Activated CD4-positive, alpha-beta T cell treated with anti-CD3 and anti-CD28 coated beads, Interleukin-10, Interleukin-2, amounts not matched to agents 100 ng/mL and 50 ng/mL, durations not matched to agents 16 hours and 8 hours (primary cell): ENCODE measurements at places on chromosomes 1 and 21.

GRCh38 chr21:41709965-41710822, 56.7 kb downstream of the RIPK4 start:
- no peak for DNase-seq

DNA sequence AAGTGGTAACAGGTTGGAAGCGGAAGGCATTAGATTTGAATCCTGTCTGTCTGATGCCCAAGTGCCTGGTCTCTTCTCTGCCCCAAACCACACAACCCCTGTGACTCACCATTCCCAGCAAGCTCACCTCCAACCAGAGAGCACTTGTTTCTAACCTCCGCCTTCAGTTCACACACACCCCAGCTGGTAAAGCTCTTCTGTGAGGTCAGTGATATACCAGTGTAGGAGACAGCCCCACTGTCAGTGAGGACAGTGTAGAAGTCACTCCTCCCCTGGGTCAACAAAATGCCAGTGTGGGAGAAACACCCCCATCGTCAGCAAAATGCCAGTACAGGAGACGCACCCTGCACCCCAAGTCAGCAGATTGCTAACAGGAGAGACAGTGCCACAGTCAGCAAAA, 2.6 kb downstream of the RIMS3 start:
- peak; percentile 62 for DNase-seq

DNA sequence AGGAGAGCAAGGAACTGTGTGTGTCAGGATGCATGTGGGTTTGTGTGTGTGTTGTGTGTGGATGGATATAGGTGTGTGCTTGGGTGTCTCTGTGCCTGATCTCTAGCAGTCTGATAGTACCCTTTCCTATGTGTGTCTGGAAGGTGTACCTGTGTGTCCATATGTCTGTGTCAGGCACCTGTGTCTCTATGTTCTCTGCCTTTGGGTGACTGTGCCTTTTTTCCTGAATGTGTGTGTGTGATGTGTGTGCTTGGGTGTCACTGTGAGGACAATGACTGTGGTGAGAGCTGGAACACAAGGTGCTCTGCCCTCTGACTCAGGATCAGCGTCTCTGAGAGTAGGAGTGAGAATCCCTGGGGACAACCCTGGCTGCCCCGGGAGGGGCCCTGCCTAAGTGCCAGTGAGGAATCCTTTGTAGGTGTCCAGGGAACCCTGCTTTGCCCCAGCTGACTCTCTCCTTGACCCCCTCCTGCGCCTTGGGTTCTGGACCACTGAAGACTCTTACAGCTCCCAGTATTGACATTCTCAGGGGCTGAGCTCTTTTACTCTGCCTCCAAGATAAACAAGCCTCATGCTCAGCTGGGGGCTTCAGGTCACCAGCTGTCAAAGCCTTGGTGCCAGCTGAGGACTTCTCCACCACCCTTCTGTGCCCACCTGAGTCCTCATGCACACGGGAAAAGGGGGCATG, 735 bp upstream of the EFNA3 start:
- DNase-seq, result no peak

- DNase-seq, result no peak
Observed at GRCh38 chr1:64176659-64177058, 26.8 kb upstream of the UBE2U start.

DNA sequence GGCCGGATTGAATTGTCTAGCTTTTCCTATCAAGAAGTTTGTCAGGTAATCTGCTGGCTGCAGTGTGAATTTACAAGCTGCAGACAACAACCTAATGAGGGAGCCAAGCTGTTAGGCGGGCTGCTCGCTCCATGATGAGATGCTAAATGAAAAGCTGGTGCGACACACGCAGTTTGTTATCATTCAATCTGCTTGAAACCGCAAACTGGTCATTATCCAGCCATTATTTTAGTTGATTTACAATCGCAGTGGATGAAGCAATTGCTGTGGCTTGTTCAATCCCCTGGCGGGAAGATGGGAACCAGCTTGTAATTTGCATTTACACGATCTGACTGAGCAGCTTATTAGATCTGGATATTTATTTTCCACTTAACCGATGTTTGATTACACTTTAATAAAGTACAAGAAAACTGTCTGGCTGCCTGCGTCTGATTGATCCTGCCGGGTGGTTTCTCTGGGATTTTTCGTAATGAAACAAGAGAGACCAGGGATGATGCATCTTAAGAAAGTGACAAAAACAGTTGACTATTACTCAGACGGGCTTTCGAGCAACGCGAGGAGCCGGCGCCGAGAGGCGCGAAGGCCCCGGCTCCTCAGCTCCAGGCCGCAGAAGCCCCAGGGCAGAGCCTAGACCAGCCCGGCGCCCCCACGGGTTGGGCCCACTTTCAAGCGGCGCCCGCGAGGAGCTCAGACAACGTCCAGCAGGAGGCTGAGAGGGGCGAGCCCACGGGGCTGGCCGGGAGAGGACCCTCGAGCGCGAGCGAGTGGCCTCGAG, 118.0 kb upstream of the BARHL2 start:
- DNase-seq, result peak; percentile 30

- no peak for DNase-seq
Observed at GRCh38 chr21:45151445-45152160, 77.2 kb downstream of the ADARB1 start.

DNA sequence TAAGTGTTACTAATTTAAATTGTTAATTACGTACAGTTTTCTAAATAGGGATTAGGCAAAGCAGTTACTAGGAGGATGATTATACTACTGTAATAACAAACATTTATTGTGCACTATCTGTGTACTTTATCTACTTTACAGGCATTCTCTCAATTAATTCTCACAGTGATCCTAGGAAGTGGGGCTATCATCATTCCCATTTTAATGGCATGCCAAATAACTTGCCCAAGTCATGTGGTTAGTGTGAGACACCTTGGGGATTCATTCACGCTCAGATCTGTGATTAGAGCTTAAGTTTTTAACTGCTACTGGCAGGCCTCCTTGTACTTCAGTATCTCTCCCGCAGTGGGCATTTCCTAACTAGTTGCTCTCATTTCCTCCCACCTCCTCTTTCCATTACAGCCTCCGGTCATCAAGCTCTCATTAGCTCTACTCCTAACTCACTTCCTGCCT, 11.5 kb downstream of the PHLDA3 start:
- DNase-seq, result no peak

GRCh38 chr1:42735056-42735455, 5.0 kb downstream of the CLDN19 start:
- no peak for DNase-seq

DNA sequence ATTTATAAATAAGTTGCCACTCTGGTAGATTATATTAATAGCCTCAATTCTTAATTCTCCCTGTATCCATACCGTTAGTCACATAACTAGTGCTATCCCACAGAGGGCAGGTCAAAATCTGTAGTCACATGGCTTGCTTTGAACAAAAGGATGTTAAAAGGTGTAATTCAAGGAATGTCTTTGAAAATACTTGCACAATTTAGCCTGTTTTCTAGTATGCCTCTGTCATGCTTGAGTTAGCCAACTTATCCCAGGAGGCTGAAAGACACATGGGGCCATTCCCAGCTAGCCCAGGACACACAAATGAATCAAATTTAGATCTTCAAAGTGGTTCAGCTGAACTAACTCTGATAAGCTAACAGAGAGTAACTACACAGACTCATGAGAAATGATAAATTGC, 758.5 kb upstream of the NEGR1 start:
- DNase-seq, result no peak

DNA sequence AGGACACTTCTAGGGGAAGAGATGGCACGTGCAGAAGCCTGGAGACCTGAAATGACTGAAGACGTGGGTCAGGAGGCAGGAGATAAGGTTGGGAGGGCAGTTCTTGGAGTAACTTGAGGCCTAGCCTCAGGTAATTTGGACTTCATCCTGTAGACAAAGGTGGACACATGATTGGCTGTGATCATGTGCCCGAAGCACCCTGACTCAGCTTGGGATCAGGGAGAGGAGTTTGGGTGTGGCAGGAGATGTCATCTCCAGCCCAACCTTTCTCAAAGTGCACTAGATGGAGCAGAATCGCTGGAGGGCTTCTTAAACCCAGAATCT, 1.5 kb downstream of the SLC66A1 start:
- DNase-seq, result no peak

DNA sequence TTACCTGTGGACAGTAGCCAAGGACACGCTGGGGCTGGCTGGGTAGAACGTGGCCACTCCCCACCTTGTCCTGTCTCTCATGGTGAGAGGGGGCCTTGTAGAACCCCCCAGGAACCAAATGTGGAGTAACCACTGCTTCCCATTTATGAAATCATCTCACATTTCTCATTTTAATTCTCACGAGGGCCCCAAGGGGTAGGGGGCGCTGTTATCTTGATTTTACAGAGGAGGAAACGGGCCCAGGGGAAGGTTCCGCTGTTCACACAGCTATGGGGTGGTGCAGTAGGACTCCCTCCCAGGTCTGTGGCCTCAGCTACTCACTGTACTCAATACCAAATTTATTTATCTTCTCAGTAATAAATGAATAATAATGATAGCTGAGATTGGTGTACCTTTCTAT, 5.5 kb downstream of the SMPDL3B start:
- peak; percentile 74 for DNase-seq

- DNase-seq, result no peak
Observed at GRCh38 chr1:22296701-22297591, 154.0 kb upstream of the WNT4 start.

DNA sequence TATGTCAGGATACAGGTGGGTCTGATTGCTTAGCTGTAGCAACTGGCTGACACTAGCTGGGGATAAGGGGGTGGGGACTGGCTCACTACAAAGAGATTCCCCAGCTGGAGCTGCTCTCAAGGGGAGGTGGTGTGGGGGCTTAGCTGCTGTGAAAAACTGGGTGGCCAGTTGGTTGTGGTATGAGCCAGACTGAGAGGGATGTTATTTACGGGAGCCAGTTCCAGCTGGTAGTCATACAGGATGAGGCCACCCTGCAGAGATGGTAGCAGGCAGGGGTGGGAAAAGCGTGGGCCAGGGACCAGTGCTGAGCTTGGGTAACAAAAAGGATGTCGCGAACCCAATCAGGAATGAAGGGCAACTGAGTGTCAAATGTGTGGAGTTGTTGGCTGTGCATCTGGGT, 204.0 kb upstream of the C21orf91 start:
- no peak for DNase-seq

DNA sequence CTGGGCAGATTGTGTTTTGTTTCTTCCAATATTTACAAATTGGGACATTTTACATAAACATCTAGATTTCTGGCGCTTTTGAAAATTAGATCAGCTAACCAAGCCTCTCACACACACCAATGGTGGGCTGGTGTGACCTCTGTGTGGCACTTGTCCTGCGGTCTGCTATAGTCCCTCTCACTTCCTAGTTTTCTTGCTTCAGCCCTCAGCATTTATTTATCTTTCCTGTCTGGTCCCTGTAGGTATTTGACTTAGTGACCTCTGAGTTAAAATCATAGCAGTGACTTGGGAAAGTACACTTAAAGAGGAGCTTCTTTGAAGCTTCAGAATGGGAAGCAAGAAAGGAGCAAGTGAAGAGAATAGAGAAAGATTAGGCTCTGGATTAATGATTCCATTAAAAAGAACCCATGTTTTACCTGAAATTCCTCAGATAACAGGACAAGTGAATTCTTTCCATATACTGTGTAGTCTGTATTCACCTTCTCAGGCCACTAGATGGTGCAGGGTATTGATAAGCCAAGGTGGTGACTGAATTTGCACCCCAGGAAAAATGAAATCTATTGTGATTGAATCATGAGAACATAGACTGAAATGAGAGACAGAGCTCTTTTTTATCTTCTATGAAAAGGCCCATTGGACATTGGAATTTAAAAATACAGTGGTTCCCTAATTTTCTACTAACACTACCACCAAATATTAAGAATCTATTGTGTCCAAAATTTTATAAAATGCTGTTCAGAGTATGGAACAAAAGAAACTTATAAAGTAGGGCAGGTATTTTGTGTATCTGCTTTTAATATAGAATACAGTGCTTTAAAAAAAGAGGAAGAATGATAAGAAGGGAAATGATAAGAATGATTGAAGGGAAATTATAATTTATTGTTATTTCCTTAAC, 7.1 kb upstream of the DIPK1A start:
- peak; percentile 65 for DNase-seq

DNA sequence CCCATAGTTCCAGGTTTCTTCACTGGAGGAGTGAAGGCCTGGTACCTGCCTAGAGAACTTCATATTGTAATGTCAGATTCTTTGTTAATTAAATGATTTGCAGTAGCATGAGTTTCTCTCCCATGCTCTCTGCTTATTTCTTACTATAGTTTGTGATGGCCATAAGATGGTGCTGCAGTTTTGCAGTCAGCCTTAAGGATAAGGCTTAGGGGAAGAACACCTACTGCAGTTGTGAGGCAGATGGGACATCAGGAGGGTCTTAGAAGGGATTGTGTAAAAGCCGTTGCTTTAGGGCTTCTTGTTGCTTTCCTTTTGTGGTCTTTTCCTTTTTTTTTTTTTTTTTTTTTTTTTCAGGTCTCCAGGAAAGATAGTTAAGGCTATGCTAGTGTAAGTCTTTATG, 61.8 kb downstream of the MACF1 start:
- peak; percentile 13 for DNase-seq

GRCh38 chr1:226820941-226821718, 49.3 kb upstream of the PSEN2 start:
- no peak for DNase-seq

DNA sequence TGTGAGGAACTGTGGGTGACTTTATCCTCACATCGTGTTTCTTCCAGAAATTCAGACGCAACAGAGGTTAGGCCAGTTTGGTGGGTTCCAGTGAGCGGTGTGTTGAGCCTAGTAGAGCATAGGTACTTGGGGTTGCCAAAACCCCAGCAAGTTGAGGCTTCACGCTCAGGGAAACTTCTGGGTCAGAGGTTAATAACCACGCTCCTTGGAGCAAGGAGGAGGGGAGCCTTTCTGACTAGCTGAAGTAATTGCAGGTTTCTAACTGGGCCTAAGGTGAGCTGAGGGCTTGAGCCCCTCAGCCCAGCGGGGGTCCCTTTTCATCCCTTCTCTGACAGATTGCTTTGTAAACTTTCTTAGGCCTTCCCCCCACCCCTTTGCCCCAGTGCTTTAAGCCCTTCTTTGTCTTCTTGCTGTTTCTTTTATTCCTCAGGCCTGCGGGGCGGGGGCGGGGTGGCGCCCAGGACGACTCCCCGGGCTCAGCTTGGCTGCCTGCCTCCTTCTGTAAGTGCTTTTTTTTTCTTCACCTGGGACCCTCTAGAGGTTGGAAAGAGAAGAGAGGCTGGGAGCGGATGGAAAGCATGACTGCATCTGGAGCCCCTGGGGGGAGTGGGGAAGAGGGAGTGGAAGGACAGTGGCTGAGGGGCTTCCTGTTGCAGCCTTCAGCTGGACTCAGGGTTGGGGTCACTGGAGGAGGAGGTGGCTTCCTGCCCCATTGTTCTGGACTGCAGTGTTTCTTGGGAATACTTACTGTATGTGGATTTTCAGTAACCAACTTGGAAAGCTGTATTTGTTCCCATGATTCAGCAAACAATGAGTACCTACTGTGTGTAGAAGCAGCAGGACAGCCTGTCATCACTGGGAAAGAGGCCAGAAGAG, 1.3 kb upstream of the ZNF436 start:
- DNase-seq, result no peak

DNA sequence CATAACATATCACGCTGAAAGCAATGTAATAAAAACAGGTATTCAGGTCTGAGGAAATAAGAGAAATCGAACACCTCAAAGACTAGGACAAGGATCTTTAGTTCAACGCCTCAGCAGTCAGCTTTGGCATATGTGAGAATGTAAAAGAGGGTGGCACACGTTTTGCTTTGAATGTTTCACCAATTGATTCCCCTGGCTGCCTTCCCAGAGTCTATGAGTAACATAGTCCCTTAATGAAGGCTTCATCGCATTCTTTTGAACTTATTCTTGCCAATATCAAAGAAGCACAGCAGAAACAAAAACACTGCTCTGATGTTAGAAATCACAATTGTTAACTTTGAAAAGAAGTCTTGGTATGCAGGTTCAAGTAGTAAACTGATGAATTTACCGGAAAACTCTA, 764.8 kb downstream of the ADGRL2 start:
- DNase-seq, result no peak
